ENCODE measurements at places on chromosomes 5 and 9. TPM values are rescaled to one million over a fixed set of nuclear protein-coding genes. Genes with fewer than 3 reads are reported as not detected.

DNA sequence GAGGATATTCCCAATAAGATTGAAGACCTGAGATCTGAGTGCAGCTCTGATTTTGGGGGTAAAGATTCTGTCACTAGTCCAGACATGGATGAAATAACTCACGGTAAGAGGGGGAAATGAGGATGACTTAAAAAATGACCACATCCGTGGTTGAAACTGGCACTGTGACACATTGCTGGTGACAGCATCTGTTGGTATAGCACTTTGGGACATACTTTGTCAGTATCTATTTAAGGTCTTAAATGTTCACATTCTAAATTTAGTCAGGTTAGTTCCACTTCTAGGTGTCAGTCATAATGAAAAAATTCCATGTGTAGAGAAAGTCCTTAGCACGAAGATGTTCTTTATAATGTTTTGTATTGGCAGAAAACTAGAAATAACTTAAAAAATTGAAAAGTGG, 70.9 kb downstream of the GAPVD1 start:
- no peak for DNase-seq

- DNase-seq: no peak
Observed at GRCh38 chr5:128775558-128775957, 189.7 kb upstream of the SLC27A6 start.

- no peak for DNase-seq
Observed at GRCh38 chr5:157827423-157827822, 31.5 kb downstream of the CLINT1 start.

FOXI1 gene
- total RNA-seq: 2.2 TPM

GTF3C4 gene
- total RNA-seq: 27.6 TPM

All from endothelial cell (in vitro differentiated cells).